ENCODE measurements at places on chromosomes 6 and 20.

GRCh38 chr6:161215876-161216615, 57.8 kb downstream of the AGPAT4 start:
- no peak for DNase-seq

DNA sequence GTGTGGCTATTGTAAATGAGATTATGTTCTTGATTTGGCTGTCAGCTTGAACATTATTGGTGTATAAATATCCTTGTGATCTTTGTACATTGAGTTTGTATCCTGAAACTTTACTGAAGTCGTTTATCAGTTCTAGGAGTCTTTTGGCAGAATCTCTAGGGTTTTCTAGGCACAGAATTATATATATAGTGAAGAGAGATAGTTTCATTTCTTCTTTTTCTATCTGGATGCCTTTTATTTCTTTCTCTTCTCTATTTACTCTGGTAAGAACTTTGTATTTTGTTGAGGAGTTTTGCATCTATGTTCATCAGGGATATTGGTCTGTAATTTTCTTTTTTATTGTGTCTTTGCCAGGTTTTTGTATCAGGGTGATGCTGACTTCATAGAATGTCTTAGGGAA, 589.2 kb upstream of the MAN1A1 start:
- no peak for DNase-seq

DNA sequence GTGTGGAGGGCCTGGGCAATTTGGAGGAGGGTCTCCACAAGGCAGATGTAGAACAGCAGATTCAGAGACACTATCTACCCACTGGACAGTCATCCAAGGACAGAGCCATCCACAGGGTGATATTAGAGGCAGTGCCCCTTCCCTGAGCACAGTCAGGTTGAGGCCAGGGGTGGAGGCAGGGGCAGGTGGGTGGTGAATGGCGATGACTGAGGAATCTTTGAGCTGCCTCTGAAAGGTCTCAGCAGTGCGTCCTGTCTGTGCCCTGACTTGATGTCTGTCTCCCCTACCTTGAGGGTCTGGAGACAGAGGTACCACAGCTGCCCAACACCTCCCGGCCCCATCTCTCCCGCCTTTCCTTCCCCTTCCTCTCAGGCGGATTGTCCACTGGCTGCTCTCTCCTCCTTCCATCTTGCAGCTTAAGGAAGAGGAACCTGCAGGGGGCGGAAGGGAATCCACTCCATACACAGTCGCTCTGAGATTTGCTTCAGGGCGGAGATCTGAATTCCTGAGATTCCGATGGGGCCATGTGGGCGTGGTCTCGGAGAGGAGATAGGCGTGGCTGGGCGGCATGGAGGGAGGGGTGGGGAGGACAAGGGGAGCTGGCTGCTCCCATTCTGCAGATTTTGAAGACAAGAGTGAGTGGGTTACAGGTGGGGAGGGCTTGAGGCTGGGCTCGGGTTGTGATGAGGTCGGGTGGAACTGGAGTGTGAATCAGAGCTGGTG, 1.7 kb downstream of the MUCL3 start:
- DNase-seq: no peak

DNA sequence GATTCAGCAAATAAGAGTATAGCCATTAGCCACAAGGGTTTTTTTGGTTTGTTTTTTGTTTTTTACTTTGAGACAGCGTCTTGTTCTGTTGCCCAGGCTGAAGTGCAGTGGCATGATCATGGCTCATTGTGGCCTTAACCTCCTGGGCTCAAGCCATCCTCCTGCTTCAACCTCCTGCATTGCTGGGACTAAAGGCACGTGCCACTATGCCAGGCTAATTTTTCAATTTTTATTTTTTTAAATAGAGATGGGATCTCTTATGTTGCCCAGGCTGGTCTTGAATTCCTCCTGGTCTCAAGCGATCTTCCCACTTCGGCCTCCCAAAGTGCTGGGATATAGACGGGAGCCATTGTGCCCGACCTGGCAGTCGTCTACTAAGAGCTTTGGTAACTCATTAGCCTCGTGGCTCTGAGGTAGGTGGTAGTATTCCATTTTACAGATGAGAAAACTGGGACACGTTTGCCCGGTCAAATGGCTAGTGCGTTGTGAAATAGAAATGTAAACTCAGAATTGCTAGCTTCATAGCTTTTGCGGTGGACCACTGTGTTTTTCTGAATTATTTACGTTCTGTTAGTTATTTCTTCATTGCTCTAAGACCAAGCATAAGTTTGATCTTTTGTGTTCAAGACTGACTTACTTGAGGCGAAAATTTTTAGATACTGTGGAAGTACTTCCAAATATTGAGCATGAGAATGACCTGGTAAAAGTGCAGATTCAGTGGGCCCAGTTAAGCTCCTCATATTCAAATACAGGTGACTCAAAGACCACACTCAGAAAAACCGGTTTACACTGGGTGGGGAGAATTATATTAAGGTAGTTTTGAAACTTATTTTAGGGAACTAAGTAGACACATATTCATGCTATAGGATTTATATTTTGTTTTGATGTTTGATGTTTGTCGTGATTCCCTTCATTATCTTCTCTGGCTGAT, 2.1 kb downstream of the PANK2 start:
- DNase-seq: no peak

DNA sequence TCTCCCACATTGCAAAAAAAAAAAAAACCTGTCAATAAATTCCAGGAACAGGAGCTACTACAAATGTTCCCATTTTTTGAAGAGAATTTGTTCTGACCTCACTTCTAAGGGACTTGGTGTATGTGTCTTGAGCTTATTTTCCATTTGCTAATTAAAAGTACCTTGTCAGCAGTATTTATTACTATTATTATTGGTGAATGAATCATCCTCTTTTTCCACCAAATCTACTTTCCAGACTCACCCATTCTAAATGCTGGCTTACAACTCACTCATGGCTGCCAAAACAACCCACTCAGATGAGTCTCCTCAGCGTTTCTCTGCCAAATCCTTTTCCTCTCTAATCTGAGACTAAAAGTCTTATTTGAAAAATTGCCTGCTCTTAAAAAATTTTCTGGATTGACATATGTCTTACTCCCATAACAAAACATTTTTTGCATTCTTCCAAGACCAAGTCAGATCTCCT, 33.2 kb upstream of the TASP1 start:
- no peak for DNase-seq

DNA sequence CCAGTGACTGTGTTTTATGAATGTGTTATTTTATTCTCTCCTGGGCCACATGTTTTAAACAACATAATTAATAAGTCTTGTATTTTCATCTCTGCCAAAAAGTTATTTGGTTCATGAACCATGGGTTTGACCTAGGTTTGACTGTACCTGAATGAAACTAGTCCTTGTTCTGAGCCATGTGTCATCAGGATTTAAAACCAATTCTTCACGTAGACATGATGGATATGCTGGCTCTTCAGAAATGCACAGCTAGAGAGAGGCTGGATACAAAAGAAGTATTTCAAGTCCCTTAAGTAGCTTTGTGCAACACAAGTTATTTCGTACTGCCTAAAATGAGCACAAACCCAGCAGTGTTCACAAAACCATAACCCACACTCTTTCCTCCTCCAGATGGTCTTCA, 116.1 kb downstream of the IBTK start:
- no peak for DNase-seq

DNA sequence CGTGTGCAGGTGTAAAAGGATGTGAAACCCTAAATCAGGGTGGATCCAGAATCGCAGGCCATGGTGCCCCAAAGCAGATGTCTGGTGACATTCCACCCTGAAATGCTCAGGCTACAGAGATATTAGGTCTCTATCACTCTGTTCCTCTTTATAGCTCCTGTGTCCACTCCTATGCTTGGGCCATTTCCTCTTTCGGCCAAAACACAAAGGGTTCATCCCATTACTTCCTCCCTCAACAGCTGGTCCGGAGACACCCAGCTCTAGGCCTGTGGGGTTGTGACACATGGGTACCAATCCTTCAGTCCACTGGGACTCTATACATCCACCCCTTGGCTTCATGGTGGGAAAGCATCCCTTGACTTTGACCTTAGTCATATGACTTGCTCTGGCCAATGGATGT, 1.7 kb upstream of the SIGLEC1 start:
- no peak for DNase-seq

GRCh38 chr6:107692351-107692750, 131.8 kb downstream of the SCML4 start:
- DNase-seq: no peak

DNA sequence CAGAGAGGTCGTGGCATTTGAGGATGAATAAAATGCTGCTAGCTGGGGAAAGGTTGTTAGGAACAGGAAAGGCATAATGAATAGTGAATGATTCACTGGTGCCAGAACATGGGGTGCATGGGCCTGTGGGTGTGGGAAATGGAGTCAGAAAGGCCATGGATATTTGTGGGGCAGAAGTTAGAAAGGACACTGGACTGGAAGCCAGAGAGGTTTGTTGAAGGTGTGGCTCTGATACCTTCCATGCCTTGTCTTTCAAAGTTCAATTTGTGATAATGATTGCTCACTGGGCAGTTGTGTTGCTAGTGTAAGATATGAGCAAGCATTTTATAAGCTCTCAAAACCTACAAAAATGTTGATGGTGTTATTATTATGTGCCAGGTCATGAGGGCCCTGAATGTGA, 32.7 kb downstream of the LRRC1 start:
- DNase-seq: no peak

DNA sequence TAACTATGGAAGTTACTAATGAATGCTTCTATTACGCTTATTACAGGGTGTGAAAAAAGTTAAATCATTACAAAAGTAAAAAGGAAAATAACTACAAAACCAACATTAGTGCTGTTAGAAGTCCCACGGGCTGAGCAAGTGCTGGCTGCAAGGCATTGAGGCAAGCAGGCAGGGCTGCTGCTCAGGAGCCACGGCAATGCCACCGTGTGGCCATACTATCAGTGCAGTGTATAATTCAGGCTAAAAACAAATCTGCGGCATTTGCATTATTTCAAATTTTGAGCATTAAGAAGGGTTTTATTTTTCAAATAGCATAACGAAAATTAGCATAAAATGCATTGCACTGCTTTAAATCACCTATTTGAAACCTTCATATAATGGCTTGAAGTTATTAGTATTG, 17.1 kb downstream of the IFNGR1 start:
- DNase-seq: no peak

DNA sequence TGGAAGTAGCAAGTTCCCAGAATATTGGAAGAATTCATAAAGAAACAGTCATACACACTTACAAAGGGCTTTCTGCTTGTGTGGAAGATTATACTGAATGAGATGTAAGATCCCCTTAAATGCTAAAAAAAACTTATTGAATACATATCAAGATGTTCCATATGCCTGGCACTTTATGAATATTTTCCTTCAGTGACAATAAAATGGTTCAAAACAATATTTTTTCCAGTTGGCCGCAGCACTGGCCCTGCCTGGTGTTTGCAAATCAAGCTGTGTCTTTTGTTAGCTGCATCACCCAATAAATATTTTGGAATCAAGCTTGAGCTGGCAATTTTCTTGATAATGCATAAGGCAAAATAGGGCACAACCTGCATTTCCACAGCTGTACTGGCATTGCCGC, 51.2 kb downstream of the CFAP61 start:
- no peak for DNase-seq

DNA sequence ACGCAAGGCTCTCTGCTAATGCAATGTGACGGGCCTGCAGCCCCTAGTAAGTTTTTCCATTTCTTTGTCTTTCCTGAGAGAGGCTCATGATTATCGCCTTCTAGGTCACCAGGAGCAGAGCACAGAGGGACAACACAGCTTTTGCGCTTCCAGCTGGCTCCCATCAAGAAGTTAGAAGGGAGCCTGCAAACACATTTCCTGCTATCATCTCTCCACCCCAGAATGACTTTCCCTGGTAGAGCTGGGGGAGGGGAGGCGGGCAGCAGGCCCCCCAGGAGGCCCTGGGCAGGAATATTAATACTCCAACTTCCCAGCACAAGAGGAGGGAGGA, 35.7 kb upstream of the CCDC167 start:
- DNase-seq: no peak

- no peak for DNase-seq
Measured at GRCh38 chr6:148869585-148869984, 122.8 kb downstream of the UST start.

DNA sequence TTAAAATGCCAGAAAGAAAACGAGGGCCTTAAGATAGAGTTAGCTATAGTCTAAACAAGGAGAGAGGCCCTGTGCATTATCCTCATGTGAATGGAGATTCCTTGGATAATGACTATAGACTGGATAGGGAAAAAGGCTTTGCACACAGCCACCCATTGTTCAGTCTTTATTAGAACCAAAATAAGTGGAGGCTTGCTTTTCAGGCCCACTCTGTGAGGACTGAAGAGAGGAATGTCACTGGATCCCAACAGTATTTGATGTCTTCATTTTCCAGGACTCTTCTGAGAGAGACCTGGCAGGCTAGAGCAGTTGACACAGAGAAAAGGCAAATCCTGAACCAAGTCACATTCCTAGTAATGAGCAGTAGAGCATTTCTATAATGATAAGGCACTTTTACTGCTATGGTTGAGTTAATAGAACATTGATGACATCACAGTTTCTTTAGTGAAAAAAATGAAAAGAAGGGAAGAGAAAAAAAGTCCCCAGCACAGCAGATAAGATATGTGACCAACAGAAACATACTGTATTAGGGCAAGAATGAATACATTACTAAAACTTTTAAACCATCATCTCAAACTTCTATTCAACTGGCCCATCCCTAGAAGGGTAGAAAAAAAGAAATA, 315.1 kb downstream of the EPHA7 start:
- DNase-seq: no peak

Data from T-helper 1 cell (primary cell).